ENCODE measurements at places on chromosomes 7 and 10.

DNA sequence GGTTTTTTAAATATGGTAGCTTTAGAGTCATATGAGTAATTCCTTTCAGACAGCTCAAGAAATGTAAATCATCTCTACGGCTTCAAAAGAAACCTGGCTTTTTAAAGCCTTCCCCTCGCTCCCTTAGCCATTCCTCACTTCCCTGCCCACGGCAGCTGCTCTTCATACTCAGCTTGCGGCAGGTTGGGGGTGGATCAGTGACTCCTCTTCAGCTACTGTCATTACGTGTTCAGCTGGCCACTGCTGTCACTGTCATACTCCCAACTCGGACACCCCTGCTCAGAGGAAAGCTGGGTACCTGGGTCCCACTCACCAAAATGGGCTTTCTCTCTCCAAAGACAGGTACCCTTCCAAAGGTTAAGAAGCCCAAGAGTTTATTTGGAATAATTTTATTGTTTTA lies 6.6 kb downstream of the YWHAG start:
- DNase-seq: peak; percentile 16

DNA sequence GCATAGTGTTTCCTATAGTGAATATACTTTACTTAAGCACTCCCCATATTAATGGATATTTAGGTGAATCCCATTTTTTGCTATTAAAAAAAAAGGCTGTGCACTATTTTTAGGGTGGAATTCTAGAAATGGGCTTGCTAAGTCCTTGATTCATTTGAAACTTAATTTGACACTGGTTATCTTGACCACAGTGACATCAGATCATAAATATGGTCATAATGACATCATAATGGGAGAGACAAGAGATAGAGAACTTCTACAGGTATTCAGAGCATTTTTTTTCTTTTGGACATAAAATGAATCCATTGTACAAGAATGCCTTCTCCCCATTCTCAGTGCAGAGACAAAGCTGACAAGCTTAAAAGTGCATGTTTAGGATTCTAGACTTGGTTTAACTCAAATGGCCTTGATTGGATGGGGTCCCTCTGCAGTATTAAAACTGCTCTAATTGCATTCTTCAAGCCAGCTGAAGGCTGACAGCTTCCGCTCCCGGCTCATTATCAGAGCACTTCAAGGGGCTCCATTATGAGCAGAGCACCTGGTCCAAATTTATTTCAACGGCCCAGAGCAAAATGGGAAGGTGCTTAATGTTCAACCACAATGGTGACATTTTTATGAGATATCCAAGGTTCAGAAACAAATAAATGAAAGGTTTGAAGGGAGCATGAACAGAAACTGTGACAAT lies 104.8 kb downstream of the JAZF1 start:
- no peak for DNase-seq

GRCh38 chr10:59695637-59696036 lies 14.0 kb downstream of the SLC16A9 start:
- no peak for DNase-seq

- no peak for DNase-seq
These were observed 147.1 kb downstream of the BUB3 start for GRCh38 chr10:123301077-123301857.

GRCh38 chr10:48511875-48512231 lies 93.0 kb downstream of the ARHGAP22 start:
- DNase-seq: no peak

GRCh38 chr7:75872073-75872782 lies 6.6 kb upstream of the RHBDD2 start:
- no peak for DNase-seq

- peak; percentile 2 for DNase-seq
These were observed 271.0 kb upstream of the LRRTM3 start for GRCh38 chr10:66654861-66655260.

- DNase-seq: no peak
These were observed 50.5 kb downstream of the SPOCK2 start for GRCh38 chr10:72037811-72038210.

DNA sequence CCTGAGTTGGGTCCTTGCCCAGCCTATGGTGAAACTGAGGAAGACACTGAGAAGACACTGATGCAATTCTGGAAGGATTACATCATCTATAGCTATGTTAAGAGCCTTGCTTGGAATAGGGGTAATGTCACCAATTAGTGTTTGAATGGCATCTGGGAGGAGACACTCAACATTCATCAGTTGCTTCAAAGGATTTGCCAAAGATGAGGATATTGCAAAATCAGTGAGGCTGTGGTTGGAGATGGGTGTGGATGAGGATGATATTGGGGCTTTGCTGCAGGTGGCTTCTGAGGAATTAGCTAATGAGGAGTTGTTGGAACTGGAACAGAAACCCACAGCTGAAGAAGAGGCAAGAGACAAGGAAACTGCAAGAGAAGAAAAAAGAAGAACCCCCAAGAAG lies 146.7 kb upstream of the SP4 start:
- no peak for DNase-seq
